Stimulated activated CD4-positive, alpha-beta T cell treated with anti-CD3 and anti-CD28 coated beads, Interleukin-1b, Interleukin-23, amount 100 ng/mL, for 24 hours (primary cell): ENCODE measurements at places on chromosomes 12 and 14.

GRCh38 chr14:56182410-56182809, 64.2 kb downstream of the PELI2 start:
- DNase-seq = no peak

GRCh38 chr12:58907391-58907790, 12.9 kb downstream of the LRIG3 start:
- DNase-seq = no peak

DNA sequence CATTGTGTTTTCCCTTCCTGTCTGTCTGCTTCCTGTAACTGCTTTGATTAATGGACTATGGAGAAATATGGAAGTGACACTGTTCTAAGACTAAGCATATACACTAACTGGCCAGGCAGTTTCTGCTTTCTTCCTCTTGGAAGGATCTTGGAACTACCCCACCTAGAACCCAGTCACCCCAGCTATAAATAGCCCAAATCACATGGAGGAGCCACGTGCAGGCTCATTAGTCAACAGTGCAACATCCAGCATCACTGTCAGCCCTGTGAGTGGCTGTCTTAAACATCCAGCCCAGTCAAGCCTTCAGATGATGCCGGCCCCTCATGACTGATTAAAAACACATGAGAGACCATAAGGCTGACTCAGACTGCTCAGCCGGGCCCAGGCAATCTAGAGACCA, 39.2 kb downstream of the BCAT1 start:
- no peak for DNase-seq

- no peak for DNase-seq
These were observed 308.3 kb downstream of the DAD1 start for GRCh38 chr14:22280497-22281316.

- DNase-seq = no peak
These were observed 37.3 kb upstream of the TBPL2 start for GRCh38 chr14:55477680-55478079.

DNA sequence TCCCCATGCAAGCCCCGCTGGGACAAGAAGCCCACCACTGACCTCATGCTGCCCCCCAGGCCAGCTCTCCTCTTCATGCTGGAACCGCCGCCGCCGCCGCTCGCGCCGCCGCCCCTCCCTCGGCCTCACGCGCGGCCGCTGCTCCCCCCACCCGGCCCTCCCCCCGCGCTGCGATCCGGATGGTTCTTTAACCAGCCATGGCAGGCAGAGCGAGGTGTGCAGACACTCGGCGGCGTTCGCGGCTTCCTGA, at the start of gene DCAF5:
Gene DCAF5 (minus strand): TSS at position 218 of the 250 bp plus-strand sequence. CDS start 141 bp downstream, at position 77.
- peak; percentile 75 for DNase-seq

DNA sequence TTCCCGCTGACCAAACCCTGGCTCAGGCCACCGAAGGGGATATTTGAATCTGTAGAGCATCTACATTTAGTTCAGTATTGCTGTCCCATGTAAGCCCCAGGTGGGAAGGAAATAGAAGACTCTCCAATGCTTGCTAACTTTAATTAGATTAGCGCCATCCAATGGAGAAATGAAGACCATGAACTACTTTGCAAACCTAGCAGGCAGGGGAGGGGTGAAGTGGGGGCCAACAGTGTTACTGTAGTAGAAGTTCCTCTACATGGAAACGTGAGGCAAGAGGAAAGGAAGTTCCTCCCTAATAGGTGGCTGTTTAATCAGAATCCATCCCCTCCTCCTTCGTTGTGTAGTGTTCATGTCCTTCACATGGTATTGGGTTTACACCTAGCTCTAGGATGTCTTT, 9.3 kb upstream of the DENND5B start:
- no peak for DNase-seq

DNA sequence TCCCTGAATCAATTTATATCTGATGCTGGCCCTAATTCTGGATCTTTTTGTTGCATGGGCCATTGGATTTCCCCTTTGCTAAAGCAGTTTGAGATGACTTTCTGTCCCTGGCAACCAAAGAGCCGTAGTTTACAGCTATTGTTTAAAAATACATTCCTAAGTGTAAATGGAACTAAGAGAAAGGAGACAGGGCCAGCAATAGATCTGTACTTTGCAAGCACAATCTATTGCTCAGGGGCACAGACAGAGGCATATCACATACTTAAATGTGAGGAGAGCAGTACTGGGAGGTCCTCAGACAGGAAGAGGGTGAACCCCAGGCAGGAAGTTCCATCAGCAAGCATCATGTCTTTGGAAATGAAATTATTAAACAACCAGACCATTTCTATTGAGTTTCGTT, 126.6 kb downstream of the ZFP36L1 start:
- no peak for DNase-seq

DNA sequence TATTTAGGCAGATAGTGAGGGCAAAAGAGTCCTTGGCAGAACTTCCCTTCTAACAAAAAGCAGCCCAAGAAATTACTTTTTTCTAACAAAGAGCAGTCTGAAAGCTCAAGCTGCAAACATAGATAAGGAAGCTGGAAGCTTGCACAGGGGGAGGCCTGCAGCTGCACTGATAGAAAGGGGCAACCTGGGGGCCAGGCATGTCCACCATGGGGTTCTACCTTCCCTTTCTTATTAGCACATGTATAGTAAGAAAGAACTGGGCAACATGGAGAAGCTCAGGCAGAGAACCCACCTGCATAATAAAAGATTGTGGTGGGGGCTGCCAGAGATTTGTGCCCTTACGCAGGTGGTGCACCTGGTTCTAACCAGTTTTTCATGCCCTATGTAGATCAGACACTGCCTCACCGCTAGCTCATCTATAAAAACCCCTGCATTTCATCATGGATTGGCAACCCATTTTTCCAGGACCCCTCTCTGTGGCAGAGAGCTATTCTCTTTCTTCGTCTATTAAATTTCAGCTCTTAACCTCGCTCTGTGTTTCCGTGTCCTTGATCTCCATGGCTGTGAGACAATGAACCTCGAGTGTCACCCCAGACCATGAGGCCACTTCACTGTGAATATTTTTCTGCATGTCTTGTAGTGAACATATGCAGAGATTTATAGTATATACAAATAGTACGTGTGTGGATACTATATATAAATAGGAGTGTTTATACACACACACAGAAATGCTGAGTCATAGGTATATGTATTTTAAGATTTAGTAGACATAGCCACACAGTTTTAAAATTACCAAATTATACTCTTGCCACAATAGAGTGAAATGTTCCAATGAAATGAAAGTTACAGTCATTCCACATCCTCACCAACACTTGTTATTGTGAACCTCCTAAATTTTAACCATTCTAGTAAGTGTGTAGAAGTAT, 53.0 kb downstream of the PEX5 start:
- no peak for DNase-seq
